ENCODE measurements at places on chromosomes 13 and 19.
A peak's percentile ranks its signal among the peaks of the same experiment; 100 is the strongest.

DNA sequence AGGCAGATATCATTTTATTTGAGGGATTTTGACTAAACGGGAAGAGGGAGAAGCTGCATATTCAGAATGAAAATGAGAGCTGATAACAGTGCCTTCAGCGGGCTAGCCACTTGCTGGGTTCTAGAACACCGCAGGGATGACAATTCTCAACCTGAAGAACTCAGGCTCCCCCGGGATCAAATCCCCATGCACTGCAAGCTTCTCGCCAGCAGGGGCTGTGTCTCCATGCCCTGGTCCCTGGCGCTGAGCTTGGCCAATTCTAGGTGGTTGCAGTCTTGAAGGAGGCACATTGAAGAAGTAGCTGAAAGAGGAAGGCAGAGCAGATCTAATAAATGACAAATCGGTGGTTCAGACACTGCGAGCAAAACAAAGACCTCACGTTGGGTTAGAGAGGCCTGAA is 128.7 kb downstream of the UQCRFS1 start:
- no peak for DNase-seq

DNA sequence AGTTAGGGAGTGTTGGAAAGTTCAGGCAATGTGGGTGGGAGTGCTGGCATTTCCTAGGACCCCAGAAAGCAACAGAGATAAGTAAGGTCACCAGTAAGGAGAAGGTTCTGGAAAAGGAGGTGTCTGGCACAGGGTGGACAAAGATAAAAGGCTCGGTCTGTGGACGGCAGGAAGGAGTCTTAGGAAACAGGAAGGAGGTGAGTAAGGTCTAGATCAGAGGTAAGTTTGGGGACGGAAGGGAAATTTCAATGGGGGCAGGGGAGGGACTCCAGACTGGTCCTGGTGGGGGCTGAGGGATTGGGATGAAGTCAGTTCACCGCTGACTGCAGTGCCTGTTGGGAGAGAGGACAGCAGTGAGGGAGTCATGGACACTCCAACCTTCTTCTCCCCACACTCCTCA is 7.8 kb upstream of the OPA3 start:
- no peak for DNase-seq

DNA sequence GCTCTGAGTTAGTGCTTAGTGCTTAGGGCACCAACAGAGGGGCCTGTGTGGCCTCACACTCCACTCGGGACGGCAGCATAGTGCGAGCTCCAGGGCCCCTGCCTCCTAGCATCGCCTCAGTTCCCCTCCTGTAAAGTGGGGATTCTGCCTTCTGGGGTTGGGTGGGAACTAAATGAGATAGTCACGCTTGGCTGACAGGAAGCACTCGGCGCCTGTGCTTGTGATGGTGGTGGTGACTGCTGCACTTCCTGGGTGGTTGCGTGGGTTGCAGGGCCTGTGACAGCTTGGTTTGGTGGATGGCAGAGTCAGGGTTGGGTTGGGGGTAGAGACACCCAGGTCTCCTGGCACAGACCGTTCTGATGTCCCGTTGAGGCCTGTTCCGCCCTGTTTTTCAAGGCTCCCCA is 7.7 kb downstream of the PLEKHF1 start:
- peak; percentile 88 for DNase-seq

DNA sequence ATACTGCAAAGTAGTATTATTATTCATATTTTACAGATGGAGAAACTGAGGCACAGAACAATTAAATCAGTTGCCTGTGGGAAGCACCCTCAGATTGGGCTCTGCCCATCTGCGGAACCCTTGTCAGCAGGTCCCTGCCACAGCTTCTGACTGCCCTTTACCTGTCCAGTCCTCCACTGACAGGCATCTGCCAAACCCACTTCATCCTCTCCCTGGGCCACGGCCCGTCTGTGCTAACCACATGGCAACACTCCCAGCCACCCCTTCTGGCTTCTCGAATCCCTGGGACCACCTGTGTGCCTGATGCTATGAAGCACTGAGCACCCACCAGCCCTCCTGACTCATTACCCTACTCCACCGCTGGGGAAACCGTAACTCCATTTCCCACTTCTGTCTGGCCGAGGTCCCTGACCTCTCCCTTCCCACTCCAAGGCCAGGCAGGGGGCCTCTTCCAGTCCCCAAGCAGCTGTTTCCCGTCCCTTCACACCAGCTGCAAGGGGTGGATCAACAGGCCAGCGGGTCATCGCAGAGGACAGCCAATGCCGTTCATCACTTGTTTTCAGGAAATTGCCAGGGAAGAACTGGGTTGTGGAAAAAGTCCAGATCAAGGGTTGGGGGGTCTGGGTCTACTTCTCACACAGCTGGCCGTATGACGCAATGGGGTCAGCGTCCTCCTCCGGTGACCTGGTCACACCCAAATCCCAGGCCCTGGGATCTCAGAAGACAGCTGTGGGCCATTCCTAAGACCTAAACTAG is 2.5 kb downstream of the KANK3 start:
- DNase-seq = no peak

DNA sequence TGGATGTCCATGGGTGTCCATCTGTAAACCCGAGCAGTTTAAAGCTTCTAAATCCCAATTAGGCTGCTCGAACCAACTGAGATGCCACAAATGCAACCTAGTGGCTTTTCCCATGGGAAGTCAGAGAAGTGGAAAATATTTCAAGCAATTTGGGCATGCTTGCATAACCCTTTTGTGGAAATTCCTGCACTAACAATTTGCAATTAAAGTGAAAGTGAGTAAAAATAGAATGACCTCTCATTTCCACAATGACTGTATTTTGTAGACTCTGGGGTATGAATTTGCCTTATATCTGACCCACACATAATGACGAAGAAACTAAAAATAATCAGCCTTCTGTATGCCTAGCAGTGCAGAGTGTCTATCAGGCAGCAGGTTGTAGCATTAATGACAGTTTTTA is 91.8 kb upstream of the TSC22D1 start:
- no peak for DNase-seq

DNA sequence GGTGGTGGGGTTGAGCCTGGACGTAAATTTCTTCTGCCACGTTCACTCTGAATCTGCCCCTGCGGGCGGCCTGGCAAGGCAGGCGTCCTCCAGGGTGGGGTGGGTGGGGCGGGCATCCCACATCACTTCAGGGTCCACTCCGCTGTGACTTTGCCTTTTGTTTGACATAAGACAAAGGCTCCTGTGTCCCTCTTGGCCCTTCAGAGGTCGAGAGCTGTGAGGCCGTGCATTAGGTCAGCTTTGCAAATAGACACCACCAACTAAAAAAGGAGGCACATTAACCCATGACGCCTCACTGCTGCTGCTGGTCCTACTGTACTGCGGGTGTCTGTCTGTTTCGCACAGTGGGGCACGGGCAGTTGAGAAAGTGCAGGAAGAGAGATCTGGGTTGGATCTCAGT is 10.5 kb upstream of the ZNF536 start:
- no peak for DNase-seq

DNA sequence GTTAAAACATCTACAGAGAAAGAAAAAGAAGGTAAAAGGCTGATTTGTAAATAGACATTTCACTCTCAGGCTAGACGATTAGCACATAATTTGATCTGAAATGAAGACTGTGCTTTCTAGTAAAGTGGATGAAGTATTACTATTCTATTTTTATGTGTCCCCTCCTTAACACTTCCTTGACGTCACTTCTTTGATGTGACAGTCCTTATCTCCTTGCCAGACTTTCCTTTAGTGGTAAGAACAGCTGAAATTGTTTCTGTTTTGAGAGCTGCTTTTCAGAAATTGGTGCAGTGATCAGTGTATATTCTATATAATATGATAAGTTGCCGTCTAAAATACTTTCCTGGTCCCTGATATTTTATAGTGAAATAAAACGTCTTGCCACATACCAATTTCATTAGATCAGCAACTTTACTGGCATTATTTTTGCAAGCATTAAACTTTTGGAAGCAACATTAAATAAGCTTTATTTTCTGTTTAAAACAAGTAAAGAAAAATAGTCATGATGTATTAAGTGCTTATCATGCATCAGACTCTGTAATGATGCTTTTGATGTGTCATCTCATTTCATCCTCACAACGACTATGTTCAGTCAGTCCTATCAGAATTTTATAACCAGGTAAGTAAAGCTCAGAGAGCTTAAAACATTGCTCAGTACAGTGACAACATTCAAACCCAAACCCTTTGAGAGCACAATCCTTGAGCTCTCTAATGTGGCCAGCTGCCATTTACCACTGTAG is 210.3 kb upstream of the PCDH9 start:
- no peak for DNase-seq

DNA sequence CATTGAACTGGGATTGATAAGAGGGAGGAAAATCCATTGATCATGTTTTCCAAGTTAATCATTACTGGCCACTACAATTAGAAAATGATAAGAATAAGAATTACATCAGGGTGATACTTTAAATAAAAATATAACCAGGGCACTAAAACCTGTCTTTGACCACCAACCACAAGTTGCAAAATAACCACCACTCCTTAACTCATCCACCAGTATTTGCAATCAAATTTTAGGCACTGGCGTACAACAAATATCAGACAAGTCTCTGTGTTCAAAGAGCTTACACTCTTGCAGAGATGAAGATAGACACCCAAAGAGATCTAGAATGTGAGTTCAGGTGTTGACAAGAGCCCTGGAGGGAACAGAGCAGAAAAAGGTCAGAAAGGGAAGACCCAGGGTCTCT is 514 bp downstream of the CEACAM3 start:
- DNase-seq = no peak

DNA sequence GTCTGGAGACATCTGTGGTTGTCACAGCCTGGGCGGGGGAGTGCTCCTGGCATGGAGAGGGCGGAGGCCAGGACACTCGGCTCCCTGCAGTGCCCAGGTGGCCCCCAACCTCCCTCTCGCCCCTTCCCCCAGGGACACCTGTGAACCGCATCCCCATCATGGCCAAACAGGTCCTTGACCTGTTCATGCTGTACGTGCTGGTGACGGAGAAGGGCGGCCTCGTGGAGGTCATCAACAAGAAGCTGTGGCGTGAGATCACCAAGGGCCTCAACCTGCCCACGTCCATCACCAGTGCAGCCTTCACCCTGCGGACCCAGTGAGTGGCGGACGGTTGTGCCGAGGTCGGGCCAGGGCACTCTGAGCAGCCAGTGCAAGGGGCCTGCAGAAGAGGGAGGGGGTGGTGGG is 20.0 kb upstream of the WDR18 start:
- DNase-seq = no peak

GRCh38 chr13:112877066-112877465 is 91.9 kb upstream of the MCF2L start:
- DNase-seq = no peak

DNA sequence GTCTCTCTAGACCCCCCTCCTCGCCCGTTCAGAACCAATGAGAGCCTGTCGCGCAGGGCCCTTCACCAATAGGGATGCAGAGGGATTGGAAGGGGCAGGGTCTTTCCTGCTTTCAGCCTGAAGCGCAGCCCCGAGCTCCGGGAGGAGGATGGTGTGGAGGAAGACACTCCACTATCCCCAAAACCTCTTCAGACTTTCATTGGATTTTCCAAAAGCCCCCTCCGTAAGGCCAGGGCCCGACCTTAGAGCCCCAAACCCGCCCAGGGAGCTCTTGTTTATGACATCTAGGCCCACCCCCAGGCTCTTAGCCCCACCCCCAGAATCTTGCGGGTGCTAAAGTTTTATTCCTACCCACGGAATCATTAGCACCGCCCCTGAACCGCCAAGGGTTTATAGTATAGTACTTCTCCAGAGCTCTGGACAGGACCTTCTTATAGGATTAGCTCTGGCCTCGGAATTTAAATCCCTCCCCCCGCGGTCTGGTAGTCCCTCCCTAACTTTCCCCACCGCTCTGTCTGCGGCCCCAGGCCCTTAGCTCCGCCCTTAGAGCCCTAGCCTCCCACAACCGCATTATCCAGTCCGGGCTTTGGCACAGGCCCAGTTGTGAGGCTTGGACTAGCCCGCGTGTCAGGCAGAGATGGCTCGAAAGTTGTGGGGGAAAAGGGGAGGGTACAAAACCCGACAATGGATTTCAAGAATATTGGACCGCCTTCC is 6.6 kb upstream of the EML2 start:
- DNase-seq = peak; percentile 37

DNA sequence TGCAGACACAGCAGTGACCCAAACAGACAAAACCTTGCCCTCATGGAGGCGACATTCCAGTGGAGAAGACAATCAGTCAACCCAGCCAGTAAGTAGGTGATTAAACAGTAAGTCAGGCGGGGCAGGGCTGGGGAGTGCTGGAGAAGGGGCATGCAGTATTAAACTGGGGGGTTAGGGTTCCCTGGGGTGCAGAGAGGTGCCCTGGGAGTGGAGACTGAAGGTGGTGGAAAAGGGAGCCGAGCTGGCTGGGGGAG is 31.2 kb upstream of the FXYD3 start:
- DNase-seq = no peak

DNA sequence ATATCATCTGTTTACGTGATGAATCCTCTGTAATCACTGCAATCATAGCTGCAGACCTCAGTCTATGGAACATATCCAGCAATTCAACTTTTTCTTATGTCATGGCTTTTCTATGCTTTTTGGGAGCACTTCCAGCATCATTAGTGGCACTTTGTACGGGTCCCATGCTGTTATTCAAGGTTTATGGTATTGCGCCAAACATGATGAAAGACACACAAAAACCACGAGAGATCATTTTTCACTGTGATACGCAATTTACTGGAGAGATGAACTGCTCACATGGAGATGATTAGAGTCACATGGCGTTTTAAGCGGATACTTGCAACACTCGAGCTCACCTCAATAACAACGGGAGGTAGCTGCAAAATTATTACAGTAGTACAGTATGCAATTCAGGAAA is 2101.7 kb upstream of the PCDH20 start:
- no peak for DNase-seq

- no peak for DNase-seq
Measured at GRCh38 chr13:111368091-111368490, 47.6 kb downstream of the TEX29 start.

DNA sequence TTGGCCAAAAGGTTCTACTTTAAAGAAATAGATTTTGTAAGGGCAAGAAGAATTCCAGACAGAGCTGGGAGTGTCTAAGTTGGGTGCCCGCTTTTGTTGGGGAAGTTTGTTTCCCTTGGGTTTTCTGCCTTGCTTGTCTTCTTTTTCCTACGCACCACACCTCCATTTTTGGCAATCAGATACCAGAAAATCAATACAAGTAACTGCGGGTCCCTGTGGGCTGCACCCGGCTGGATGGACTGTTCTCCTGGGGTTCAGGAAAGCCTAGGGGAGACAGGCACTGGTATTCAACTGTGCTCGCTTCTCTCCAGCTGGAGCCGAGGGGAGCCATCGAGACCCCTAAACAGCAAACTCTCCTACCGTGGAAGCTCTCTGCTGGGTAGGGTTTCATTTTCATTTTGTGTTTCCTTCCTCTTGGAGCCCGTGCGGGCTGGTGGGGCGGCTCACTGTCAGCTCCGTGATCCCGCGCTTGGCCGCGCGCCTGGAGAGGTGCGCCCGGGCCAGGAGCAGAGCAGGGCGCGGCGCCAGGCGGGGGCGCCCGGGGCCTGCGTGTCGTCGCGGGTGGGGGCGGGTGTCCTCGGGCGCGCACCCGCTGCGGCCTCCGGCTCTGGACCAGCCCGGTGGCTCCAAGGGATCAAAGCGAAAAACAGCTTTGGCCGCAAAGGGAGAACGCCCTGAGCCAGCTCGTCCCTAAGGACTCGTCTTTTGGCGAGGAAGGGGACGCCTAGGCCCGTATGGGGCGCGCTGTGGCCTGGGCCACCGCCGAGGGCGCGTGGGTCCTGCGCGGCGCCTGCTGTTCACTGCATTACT is 347.2 kb downstream of the ZNF536 start:
- no peak for DNase-seq

Data from stimulated activated CD8-positive, alpha-beta memory T cell treated with anti-CD3 and anti-CD28 coated beads, Interleukin-15, amount 100 ng/mL, for 4 hours (primary cell).